ENCODE measurements at places on chromosomes 7 and 10.

DNA sequence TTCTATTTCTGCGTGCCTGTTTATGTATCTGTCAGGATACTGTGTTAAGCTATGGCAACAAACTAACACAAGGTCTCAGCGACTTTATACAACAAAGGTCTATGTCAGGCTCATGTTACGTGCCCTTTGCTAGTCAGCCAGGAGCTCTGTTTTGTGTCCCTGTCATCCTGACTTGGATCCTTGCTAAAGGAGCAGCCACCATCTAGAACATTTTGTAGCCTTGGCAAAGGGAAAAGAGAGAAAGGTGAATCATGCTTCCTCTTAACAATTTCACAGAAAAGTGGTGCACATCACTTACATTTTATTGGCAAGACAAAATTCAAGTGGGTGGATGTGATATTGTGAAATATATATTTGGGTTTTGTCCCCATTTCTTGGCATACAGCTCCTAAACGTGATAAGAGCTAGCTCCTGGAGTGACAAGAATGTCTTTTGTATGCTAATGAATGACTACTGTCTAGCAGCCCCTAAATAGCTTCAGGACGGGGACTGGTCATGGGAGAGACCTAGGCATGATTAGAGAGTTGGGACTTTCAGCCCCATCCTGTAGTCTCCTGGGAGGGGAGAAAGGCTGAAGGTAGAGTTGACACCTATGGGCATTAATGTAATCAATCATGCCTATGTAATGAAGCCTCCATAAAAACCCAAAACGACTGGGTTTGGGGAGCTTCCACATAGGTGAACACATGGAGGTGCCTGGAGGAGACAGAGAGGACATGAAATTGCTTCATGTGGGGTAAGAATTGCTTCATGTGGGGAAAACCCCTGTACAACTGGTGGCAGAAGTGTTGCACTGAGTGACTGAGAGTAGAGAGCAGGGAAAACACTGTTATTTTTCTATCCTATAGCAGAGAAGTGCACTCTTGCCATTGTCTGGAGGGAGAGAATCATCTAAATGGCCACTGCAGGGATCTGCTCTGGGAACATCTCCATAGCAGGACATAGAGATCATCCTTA is 33.0 kb downstream of the MRPL32 start:
- no peak for DNase-seq

DNA sequence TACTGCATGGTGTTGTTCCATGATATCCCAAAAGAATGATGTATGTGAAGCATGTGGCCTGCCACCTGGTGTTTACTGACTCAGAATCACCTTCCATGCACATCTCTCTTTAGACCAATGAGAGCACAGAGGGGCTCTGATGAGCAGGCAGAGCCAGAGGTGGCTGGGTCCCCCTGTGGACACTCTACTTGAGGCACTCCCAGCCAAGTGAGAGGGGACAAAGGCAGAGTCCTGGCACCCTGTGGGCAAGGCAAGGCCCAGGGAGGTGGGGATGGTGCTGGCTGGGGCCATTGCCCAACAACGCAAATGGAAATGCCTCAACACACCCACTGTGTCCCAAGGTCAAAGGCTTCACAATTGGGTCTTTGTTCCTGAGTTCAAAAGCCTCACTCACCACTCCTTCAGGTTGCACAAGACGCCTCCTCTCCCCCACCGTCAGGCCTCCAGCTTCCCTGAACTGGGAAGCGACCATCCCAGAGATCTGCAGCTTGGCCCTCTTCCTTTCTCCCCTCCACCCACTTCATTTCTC is 164.6 kb downstream of the NEURL1 start:
- DNase-seq: no peak

DNA sequence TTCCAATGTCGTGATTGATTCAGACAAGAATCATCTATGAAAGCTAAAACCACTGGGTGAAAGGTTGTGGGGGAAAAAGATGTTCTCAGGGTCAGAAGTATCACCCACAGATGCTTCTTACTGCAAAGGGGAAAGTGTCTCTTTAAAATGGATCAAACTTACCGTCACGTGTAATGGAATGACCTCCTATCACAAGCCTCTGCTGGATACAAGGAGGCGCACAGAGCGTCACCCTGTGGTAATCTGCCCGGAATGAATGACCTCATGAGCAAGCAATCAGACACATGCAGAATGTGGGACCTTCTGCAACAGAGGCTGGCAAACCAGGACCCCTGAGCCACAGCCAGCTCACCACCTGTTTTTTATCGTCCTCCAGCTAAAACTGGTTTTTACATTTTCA is 33.0 kb downstream of the WIPF3 start:
- no peak for DNase-seq

GRCh38 chr10:58570979-58571378 is 58.3 kb downstream of the BICC1 start:
- no peak for DNase-seq

DNA sequence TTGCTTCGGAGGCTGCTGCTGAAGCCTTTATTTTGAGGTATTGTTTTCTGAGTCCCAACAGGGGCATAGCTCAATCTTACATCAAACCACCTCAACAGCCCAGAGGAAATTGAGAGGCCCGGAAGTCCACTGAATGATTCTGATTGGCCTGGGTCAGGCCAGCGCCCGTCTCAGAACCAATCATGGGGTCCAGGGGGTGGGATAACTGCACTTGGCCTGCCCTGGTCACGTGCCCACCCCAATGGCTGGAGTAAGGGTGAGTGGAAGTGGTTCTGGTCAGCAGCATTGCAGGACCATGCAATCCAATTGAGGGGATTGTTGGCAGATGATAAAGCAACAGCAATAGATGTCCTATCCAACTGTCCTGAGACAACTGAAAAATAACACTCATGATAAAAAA is 190.6 kb downstream of the HERPUD2 start:
- DNase-seq: no peak
